ENCODE measurements at places on chromosomes 4 and X.

DNA sequence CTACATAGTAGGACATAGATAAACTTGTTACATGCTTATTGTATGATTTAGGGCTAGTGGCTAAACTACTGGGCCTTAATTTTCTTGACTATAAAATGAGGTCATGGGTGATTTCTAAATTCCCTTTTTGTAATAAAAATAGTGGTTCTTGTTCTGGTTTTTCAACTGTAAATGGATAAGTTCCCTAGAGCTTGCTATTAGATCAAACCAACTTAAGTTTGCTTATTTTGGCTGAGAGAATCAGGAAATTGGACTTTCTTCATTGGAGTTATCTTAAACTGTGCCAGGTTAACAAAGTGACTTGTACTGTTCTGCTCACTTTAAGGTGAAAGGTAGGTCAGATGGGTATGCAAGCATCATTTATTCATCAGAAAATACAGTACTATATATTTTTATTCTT lies 78.3 kb downstream of the PDLIM5 start:
- DNase-seq, result no peak

DNA sequence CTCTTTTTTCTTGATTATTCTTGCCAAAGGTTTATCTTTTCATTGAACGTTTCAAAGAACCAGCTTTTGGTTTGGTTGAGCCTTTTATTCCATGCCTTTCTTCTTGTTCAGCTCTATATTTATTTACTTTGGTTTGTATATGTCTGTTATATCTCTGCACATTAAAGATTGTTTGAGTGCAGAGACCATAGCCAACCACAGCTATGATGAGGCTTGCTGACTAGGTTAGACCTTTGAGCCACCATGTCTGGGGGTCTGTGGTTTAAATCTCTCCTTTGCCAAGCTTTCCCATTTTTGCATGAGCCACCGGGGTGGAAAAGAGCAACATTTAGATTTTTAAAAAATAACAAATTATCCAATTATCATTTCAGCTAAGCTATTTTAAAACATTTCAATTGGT lies 96.1 kb downstream of the NHS start:
- no peak for DNase-seq

- no peak for DNase-seq
Observed at GRCh38 chr4:174193438-174194374, 89.8 kb downstream of the FBXO8 start.

- DNase-seq, result no peak
Observed at GRCh38 chr4:821631-822030, 4.3 kb downstream of the CPLX1 start.

GRCh38 chr4:5212255-5213013 lies 161.2 kb downstream of the STK32B start:
- DNase-seq, result no peak

DNA sequence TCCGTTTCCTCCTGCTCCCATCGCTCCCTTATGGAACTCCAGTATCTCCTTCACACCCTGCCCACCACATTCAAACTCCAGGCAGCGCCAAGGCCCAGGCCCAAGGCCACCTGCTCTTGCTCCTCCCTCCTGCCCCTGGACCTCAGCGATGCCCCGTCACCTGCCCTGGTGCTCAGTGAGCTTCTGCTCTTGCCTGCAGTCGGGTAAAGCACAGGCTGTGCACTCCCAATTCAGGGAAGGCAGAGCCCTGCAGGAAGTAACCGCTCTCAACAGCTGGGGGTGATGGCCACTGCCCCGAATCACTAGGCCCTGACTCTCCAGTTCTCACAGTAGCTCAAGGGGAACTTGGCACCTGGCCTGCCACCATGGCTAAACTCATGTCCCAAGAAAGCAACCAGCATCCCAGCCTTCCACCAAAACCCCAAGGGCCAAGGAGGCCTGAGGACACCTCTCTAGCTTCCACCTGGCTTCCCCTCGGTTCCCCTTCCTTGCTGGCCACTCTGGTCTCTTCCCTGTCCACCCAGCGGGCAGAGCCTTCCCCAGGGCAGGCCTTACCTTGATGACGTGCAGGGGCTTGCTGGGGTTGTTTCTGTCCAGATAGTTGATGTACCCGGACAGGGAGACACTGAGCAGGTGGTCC lies 29.3 kb downstream of the WDR1 start:
- DNase-seq, result peak; percentile 17

DNA sequence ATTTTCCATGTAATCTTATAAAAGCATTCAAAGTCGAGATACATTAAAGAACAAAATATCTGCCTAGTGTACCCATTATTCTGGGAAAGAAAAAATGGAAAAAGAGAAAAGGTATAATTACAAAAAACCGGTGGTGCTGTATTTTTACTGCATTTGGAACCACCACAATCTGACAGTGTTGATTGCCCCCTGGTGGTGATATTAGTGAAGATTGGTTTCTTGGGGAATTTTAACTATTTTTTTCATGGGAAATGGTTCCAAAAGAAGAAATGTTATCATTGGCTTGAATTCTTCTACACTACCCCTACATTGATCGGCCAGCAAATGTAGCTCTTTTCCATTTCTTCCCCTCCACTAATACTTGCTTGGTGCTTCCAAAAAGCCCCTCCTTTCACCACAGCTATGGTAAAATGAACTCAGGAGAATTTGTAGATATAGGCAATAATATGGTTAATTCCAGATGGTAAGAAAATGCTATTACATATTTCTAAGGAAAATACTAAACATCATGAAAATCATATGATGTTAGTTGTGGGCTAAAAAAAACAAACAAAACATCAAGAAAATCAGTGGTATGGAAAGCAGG lies 50.0 kb downstream of the COX18 start:
- no peak for DNase-seq

Data from activated T-cell treated with anti-CD3 and anti-CD28 coated beads, Interleukin-2, amount 50 U/mL, for 1 hour (primary cell).